ENCODE measurements at places on chromosomes 7 and 10.

DNA sequence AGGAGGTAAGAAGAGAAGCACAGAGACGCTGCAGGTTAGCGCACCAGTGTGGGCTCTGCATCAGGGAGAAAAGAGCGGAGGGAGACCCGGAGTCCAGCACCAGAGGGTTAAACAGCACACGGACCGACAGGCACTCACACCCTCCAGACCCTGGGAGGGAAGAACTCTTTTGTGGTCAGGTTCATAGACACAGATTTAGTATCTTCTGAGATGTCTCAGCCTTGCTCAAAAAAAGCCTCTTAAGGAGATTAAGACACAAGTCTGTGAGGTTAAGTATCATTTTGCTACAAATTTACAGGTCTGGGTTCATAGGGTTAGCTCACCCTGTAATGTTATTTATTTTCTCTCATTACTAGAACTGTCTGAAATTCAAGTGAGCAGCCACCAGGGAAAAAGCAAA lies 16.8 kb upstream of the NDST2 start:
- no peak for DNase-seq

- DNase-seq, result no peak
Observed at GRCh38 chr7:112405286-112405685, 45.0 kb upstream of the IFRD1 start.

- no peak for DNase-seq
Observed at GRCh38 chr7:112874909-112875308, 84.7 kb upstream of the TMEM168 start.

- no peak for DNase-seq
Observed at GRCh38 chr7:69434398-69434815, 163.9 kb upstream of the AUTS2 start.

DNA sequence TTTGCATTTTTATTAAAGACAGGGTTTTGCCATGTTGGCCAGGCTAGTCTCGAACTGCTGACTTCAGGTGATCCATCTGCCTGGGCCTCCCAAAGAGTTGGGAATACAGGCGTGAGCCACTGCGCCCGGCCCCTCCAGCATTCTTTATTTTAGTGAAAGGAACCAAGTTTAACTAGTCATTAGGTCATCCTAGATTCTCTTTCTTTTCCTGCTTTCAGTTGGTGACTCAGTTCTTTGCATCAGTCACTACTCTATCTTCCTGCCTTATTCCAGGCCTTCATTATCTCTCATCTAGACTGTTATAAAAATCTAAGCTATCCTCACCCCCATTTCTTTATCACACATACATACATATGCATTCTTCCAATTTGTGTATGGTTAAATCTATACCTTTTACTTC lies 63.7 kb downstream of the PRSS58 start:
- DNase-seq, result no peak

GRCh38 chr10:56605051-56605450 lies 244.0 kb upstream of the ZWINT start:
- DNase-seq, result no peak

DNA sequence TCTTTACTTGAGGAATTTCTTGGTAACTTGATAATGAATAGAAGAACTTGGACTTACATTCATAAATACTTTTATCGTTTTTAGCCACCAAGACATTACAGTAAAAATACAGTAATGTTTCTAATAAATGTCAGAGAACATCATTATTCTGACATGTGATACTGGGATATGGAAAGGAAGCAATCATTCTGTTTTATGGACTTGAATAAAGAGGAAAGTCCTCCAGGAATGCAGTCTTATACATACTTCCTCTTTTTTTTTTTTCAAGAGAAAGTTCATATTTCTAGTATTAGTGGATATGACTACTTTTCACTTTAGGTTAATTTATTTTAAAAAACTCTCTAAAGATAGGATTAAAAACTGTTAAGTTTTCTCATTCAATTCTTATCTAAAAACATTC lies 220.0 kb upstream of the SEMA3C start:
- DNase-seq, result no peak

DNA sequence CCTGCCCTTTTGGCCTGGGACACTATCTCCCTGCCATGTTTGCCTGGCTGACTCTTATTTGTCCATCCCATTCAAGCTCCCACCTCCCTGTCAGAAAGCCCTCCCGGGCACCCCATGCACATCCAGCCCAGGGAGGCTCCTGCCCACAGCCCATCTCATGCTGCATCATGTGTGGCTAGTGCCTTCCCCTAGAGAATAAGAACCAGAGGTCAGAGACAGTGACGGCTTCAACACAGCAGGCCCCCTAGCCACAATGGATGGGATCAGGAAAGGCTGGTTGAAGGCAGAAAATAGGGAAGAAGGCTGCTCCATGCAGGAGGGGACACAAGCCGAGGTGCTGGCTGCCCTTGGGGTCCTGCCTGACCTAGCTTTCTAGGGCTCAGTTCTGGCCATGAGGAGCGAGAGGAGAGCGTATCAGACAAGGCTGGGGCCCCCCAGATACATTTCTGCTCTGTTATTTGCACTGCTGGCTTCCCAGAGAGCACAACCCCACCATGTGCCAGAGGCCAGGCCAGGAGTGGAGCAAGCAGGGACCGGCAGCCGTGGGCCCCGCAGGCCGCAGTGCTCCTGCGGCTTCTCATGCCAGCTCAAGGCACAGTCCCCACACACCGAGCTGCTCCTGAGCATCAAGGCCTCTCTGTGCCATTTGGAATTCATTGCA lies 161.1 kb upstream of the ZMIZ1 start:
- DNase-seq, result no peak

DNA sequence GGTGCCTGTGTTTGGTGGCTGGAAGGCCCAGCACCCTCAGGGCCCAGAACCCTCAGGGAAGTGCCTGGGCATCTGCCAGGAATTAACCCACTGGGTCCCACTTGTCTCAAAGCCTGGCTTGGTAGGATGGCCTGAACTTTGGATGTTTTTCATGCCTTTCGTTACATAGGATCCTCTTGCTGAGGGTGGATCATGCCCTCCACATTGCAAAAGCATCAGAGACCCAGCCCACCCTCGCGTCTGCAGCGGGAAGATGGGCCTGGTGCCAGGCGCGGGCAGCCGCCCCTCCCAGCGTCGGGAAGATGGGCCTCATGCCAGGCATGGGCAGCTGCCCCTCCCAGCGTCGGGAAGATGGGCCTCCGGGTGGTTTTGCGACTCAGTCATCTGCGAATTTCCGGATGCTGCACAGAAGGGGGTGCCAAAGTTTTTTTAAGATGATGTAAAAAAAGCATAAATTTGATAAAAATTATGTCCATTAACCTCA lies 51.9 kb upstream of the PRKAR1B start:
- no peak for DNase-seq

GRCh38 chr10:11429439-11430052 lies 181.9 kb downstream of the USP6NL start:
- DNase-seq, result no peak

DNA sequence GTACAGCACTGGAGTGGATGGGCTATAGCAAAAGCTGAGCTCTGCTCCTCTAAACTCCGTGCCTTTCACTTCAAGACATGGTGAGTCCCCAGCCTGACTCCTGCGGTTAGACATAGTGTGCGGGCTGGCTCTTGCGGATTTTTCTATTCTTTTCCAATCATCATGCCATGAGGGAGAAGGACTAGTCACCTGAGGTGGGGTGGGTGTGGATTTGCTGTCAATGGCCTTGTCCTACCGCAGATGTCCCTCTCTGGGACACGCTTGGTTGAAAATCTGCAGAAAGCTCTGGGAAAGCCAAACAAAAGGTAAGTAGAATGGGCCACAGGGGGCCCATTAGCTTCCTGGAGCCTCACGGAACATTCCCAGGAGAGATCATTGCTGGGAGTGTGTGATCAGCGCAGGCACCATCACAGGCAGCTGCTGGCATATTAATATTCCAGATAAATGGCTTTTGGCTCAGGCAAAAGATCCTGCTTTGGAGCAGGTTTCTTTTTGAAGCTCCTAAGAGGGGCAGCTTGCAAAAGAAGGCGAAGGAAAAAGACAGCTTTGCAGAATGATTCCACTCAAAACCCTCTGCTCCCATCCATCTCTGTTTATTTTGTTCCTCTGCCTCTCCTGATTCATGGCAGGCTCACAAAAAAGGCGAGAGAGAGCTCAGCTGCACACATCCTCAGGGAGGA lies 509.0 kb upstream of the ZMIZ1 start:
- DNase-seq, result no peak

DNA sequence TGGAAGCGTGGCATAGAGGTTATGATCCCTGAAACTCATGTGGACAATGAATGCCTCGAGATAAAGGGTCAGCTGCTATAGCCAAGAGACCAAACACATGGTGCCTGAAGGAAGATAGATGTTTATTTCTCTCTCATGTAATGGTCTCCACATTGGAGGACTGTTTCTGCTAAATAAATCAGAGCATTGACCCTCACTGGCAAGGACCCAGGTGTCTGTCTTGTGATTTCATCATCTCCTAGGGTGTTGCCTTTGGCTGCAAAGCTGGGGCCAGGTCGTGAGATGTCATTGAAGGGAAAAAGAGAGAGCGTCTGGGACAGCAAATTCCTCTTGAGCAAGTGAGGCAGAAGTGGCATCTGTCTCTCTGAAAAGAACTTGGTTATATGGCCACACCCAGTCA lies 64.6 kb downstream of the JCAD start:
- DNase-seq, result no peak

DNA sequence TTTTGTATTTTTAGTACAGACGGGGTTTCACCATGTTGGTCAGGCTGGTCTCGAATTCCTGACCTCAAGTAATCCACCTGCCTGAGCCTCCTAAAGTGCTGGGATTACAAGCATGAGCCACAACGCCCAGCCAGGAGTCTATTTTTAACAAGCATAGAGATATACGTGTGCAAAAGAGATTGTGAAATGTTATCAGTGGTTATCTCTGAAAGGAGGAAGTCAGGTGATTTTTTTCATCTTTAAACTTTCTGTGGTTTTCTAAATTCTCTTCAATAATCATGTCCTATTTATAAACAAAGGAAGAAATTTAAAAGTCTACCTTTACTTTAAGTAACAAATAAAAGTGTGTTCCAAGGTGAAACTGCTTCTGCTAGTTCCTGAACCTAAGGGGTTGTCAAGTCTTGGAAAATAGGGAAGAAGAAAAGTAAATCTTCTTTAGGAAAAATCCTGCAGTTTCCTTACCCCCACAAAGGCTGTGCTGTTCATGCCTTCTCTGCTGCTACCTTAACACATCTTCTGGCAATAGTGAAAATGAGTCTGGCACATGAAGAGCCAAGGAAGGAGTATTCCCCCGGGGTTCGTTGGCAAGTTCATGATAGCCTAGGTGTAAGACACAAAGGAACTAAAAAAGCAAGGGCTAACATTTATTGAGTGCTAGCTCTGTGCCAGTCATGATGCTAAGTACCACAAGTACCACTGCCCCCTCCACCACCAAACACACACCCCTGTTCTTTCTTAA lies 51.1 kb downstream of the CYP26A1 start:
- no peak for DNase-seq

- DNase-seq, result no peak
Observed at GRCh38 chr10:4059471-4060138, 274.6 kb upstream of the KLF6 start.

- DNase-seq, result no peak
Observed at GRCh38 chr10:60142736-60143135, 236.4 kb upstream of the CCDC6 start.

GRCh38 chr10:86162036-86162435 lies 204.6 kb downstream of the GRID1 start:
- DNase-seq, result no peak
